HTR-8/SVneo (cell line): ENCODE measurements at places on chromosomes 13 and 19.
A peak's percentile ranks its signal among the peaks of the same experiment; 100 is the strongest.

- peak; percentile 97 for DNase-seq
Observed at GRCh38 chr19:17107546-17108452, 32.2 kb downstream of the MYO9B start.

DNA sequence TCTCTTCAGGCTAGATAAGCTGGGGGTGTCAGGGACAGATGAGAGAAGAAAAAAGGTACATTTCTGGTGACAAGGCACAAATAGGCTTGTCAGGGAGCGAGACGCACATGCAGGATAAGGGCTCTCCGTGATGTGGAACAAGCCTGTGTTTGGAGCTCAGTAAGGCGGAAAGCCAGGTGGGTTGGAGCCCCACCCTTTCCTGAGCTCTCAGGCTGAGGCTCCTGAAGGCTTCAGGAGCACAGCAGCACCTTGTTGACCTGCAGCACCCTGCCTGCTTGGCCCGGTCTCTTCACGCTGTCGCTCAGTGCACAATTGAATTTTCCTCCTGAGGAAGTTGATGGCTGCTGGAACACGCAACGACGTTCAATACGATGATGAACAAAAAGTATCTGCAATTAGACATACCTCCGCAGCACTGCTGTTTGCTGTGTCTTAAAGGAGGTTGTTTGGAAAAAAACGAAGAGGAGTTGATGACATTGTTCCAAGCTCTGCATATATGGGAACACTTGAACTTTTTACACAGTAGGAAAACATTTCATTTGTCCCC lies 29.3 kb downstream of the SERP2 start:
- DNase-seq = no peak

- no peak for DNase-seq
Observed at GRCh38 chr13:76764429-76764828, 121.8 kb downstream of the KCTD12 start.

GRCh38 chr19:51020988-51021651 lies 1.6 kb upstream of the KLK10 start:
- DNase-seq = peak; percentile 52

- DNase-seq = no peak
Observed at GRCh38 chr13:75186379-75186778, 295.6 kb downstream of the TBC1D4 start.

DNA sequence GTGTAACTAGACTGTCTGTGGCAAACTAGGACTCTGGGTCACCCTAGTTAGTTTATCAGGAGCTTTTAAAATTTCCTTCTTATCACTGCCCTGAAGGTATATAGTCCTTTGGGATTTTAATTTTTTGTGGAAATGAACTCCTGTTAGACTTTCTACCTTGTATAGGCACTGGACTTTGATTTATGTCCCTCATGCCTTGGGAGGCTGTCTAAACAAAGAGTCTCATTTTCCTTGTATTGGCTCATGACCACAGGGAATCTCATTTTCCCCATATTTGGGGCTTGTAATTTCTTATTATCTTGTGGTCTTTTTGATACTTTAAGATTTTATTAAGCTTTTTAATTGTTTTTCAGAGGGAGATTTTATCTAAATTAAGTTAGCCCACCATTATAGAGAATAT lies 21.4 kb downstream of the KCTD4 start:
- no peak for DNase-seq

GRCh38 chr13:43981091-43981490 lies 101.4 kb downstream of the LACC1 start:
- no peak for DNase-seq

- DNase-seq = peak; percentile 20
Observed at GRCh38 chr13:73754727-73755292, 379.4 kb downstream of the KLF12 start.

DNA sequence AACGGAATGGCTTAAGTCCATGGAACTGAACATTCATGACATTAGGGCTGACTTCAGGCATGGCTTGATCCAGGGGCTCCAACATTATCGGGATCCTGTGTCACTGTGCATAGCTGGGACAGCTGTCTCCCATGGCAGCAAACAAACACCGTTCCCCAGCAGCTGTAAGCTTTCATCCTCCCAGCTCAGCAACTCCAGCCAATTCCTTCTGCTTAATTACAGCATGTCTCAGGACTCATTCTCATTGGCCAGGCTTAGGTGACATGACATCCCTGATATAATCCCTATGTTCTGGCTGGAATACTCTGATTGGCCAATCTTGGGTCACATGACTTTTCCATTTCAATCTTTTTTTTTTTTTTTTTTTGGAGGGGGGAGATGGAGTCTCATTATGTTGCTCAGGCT lies 10.9 kb upstream of the TLE5 start:
- DNase-seq = no peak

DNA sequence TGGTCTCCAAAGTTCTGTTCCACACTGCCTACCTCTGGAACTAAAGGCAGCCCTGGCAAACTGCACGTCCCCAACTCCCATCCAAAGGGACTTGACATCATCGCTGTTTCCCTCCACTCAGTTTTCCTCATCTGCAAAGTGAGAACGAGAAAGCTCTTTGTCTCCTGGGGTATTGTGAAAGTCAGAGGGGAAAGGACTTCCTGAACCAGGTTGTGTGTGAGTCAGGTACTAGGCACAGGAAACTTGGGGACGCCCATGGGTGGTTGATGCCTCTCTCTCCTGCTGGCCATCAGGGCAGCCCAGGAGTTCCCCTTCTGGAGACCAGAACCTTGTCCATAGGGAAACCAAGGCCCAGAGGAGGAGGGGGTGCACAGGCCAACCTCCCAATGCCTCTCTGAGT lies 4.7 kb downstream of the CRLF1 start:
- DNase-seq = no peak

DNA sequence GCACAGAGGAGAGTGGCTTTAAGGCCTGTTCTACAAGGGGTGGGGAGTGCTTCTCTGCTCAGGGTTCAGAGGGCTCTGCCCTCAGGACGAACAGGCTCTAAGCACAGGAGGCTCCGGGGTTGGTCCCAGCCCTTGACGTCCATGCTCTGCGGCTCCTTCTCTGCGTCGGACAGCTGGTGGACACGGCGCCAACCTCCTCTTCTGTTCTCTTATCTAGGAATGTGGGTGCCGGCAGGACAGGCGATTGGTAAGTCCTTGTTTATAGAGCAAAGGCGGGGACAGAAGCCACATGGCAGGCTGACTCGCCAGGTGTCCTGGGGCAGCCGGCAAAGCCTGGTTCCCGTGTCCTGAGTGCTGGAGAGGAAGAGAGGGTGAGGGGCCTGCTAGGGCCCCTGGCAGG lies 8.4 kb upstream of the RPS15 start:
- DNase-seq = no peak

DNA sequence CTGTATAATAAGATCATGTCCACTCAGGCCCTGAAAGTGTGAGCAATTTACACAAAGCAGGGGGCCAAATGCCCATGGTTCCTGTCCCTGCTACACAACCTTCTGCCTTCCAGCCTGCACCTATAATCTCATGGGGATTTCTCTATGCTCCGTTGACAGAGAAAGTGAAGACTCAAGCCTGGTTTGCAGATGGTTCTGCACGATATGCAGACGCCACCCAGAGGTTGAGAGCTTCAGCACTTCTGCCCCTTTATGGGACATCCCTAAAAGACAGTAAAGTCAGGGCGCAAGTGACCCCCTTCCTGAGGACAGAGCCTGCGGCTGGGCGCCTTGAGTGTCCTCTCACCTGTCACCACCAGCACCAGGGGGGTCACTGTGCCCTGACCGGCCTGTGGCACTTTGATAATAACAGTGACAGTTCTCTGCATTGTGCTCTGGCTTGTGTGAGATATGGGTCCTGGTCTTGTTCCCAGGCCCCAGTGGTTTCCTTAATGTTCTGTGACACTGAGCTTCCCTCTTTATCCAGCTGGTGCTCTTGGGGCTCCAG lies 15.1 kb downstream of the LILRA5 start:
- DNase-seq = no peak

GRCh38 chr13:49020940-49021553 lies 45.3 kb downstream of the FNDC3A start:
- no peak for DNase-seq

GRCh38 chr19:54035215-54036178 lies 28.2 kb downstream of the VSTM1 start:
- peak; percentile 62 for DNase-seq

DNA sequence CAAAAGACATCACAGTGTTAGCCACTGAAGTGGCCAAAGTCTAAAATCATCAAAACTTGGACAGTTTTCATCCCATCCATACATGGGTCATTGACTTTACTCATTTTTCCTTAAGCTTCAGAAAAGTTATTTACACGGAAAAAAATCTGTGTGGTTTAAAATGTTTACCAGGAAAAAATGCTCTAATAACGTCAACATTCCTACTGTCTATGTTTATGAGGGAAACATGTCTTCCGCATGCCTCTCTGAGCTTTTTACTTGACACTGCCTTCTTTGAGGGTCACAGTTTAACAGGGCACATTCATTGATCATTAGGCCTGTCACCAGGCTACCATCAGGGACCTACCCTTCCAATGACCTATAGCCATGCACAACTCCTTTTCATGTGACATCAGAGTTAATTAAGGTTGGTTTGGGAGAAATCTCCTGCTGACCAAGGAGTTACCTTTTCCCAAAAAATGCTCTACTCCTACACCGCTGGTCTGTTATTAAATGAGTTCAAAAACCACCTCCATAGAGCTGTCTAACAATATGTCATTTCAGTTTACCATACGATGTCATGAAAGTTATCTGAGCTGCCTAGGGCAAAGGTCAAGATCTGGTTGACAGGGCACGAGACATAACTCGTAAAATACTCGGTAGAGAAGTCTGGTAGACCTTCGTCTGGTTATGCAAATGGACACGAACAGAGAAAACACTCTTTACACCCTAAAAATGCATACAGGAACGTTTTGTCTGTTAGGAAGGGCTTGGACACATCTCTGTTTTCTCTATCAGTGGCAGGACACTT lies 17.8 kb downstream of the FLT1 start:
- DNase-seq = no peak

GRCh38 chr19:46147791-46148288 lies at the start of gene IGFL2:
TSS of gene IGFL2 (plus strand) at chr19:46148238. CDS start at chr19:46148279, 41 bp downstream.
- no peak for DNase-seq

GRCh38 chr19:48588670-48589401 lies 17.7 kb upstream of the SPACA4 start:
- DNase-seq = peak; percentile 85

GRCh38 chr13:19810996-19811881 lies 28.5 kb upstream of the PSPC1 start:
- no peak for DNase-seq

DNA sequence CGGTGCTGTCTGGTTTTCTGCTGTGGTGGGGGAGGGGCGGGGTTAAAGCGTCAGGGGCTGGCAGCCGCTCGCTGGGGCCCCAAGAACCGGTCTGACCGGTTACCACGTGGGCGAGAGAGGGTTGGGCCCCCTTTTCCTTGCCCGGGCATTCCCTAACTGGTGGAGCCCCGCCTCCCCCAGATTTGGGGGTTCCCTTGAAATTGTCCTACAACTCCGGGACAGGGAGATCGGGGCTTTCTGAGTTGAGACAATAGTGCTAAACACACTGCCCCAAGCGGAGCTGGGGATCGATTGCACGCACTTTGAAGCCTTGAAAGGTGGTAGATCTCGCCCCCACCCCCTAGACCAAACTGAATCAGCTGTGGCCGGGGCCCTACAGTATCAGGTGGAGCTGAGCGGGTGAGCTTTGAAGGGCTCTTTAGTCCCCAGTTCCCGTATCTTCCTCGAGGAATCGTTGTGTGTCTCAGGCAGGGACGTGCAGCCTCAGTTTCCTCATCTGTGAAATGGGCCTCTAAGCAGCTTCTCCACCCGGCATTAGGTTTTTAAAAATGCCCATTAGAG lies 4.8 kb downstream of the IER2 start:
- DNase-seq = peak; percentile 47

DNA sequence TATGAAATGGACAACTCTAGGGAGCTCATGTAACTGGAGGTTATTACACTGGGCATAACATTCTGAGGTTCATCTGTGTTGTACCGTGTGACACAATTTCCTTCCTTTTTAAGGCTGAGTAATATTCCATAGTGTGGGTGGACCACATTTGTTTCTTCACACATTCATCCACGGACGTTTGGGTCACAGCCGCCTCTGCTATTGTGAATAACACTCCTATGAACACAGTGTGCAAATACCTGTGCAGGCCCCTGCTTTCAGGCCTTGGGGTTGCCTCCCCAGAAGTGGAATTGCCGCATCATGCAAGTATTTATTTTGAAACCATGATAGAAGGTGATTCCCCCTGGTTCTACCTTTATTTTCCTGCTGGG lies 63.4 kb upstream of the MCF2L start:
- DNase-seq = no peak

GRCh38 chr19:55075371-55075998 lies at the start of gene EPS8L1:
TSS of gene EPS8L1 (plus strand) at chr19:55075869. CDS start at chr19:55076445, 576 bp downstream.
- DNase-seq = no peak
